Suppressor macrophage treated with lipopolysaccharide for 1 hour (primary cell): ENCODE measurements at places on chromosomes 4 and X.
A peak's percentile ranks its signal among the peaks of the same experiment; 100 is the strongest.

DNA sequence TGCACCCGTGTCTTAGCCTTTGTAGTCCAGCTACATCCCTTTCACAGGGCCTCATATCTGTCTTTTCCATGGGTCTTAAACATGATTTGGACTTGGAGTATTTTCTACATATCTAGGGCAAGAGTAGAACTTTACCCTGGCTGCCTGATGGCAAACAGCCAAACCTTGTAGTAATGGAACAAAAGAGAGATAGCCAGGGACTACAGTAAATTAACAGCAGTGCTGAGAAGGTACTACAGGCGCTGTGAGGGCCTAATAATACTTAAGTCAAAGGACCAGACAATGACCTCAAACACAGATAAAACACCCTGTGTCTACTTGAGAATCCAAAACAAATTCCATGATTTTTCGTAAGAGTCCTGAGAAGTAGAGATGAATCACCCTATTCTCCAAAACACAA lies 111.0 kb upstream of the WDR17 start:
- no peak for DNase-seq

DNA sequence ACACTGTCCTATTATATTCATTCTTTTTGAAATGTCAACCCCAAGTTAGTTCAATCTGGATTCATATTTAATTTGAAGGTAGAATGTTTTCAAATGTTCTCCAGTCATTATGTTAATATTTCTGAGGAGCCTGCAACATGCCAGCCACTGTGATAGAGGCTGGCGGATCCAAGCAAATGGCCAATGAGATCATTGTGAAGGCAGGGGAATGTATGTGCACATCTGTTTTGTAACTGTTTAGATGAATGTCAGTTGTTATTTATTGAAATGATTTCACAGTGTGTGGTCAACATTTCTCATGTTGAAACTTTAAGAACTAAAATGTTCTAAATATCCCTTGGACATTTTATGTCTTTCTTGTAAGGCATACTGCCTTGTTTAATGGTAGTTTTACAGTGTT lies 1.6 kb downstream of the CXCL1 start:
- peak; percentile 74 for DNase-seq

- DNase-seq: no peak
Measured at GRCh38 chrX:140297273-140297672, 207.6 kb downstream of the SOX3 start.

- DNase-seq: peak; percentile 65
Measured at GRCh38 chr4:74370912-74371311, 6.0 kb downstream of the EREG start.
